ENCODE measurements at places on chromosomes 7 and 10.

- DNase-seq: no peak
Measured at GRCh38 chr10:5468262-5469106, 30.9 kb downstream of the CALML5 start.

DNA sequence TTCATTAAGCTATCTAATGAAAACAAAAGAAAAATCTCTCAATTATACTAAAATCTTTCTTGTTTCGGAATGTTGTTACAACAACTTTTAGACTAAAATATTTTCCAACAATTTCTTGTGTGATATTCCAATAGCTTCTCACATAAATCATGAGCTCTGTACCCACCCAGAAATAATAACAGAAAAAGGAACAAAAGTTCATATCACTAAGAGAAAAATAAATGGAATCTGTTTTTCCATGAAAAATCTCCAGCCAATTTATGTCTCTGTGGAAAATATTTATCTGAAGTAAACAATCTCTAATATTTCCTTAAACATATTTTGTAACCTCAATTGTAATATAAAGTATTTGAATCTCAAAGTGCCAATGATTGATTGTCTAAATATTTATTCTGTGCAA lies 628.6 kb upstream of the ANKRD30A start:
- DNase-seq: no peak

DNA sequence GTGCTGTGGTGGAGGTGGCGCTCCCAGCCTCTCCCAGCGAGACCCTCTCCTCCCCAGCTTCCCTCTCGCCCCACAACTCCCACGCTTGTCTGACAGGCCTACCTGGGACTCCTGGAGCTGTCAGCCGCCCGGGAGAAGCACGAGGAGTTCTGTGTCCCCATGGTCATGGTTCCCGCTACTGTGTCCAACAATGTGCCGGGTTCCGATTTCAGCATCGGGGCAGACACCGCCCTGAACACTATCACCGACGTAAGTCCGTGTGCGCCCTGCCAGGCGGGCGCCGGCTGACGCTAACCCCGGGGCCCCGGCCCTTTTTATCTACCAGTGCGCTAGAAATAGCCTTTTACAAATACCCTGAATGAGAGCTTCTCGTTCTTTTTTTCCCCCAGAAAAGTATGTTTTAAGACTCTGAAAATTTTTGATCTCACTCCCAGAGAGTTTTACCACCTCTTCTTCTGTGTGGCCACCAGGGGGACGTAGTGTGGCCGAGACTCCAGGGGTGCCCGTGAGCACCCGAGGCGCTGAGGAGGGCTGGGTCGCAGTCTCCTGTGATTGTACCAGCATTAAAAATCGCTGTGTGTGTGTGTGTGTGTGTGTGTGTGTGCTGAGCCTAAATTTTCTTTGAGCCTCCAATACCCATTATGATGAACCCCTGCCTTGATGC lies 52.6 kb downstream of the PFKP start:
- no peak for DNase-seq

DNA sequence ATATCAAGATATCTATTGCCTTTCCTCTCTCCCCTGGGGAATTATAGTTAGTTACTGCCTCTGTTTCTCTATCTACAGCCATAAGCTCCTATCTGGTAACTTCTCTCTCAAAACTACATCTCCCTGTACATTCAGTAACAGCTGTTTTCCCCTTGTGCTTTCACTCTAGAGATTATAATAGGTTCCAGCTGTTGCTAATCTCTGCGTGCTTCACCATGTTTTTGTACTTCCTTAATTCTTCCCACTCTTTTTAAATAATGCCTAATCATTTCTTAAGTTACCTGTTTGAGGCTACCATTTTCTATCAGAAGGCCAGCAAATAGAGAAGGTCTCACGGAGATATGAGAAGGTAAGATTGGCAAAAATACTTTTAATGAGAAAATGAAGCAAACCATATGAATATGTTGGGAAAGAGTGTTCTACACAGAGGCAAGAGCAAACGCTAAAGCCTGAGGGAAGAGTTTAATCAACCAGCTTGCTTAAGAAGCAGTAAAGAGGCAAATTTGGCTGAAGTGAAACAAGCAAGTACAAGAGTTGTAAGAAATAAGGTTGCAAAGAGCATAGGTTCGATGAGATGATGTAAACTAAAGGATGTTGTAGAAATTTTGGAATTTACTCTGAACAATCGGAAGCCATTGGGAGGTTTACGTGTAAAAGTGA lies 101.9 kb upstream of the HGF start:
- DNase-seq: no peak

DNA sequence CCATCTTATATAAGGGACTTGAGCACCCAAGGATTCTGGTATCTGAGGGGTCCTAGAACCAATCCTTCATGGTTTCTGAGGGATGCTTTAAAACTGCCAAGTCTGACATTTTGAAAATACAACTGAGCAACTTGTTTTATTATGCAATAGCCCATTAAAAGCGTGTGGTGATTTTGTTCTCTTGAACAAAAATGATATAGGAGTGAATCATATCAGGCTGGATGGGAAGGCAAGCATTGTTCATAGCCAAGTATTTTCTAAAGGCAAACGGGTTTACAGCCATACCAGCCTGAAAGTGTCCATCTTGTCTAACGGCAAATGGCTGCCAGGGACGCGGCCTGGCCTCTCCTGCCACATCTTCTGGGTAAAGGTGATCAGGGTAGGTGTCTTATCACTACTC lies 23.4 kb downstream of the RPP38 start:
- DNase-seq: no peak

GRCh38 chr10:97011397-97011796 lies 174.4 kb downstream of the SLIT1 start:
- DNase-seq: no peak

GRCh38 chr7:94348142-94348541 lies 46.6 kb upstream of the COL1A2 start:
- DNase-seq: no peak

DNA sequence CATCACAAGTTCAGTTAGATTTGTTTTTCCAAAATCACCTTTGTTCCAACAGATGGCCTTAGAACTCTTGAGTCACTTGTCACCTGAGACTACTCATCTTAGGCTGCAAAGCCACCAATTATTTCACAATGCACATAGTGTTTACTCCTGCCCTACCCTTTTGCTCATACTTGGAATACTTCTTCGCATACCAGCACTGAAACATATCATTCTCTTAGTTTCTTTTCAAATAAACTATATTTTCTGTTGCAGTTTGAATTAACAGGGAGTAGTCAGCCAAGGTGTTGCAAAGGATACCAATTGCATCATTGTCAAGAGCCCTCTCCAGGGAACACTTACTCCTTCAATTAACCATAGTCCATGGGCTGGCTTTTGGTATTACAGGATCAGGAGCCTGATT lies 71.0 kb downstream of the CASD1 start:
- DNase-seq: no peak

DNA sequence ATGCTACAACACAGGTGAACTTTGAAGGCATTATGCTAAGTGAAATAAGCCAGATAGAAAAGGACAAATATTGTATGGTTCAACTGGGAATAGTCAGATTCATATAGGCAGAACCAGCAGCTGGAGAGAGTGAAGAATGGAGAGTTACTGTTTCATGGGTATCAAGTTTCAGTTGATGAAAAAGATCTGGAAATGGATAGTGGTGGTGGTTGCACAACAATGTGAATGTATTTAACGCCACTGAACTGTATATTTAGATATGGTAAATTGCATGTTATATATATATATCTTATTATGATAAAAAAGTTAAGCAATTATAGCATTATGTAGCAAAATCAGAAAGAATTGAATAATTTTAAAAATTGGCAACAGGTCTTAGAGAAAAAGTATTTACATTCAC lies 3.9 kb downstream of the LMBR1 start:
- peak; percentile 61 for DNase-seq

GRCh38 chr7:74525881-74526280 lies 72.2 kb downstream of the GTF2IRD1 start:
- peak; percentile 93 for DNase-seq

DNA sequence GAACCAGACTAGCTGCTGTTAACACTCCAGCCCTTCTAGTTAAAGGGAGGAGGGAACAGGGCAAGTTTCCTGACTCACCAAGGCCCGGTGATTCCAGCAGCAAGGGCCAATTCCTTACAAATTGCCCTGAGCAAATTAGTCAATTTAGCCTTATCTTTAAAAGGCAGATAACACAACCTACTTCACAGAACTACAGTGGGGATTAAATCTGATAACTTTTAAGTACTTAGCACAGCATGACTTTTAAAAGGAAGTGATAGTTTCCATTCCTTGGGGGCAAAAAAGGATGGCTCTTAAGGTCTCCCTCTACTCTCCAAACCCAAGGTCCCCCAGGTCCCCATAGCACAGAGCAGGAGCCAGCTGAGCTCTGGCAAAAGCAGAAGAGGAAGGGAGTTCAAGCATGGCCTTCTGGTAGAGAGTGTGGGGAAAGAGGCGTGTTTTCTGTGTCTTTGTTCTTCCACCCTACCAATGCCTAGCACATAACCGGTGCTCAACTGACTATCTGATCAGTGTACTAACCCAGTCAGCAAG lies 4.0 kb downstream of the CDCA7L start:
- DNase-seq: no peak

All from NCI-H510A treated with DMSO at 0.1 percent for 48 hours (cell line).